ENCODE measurements at places on chromosomes 12 and 14.

DNA sequence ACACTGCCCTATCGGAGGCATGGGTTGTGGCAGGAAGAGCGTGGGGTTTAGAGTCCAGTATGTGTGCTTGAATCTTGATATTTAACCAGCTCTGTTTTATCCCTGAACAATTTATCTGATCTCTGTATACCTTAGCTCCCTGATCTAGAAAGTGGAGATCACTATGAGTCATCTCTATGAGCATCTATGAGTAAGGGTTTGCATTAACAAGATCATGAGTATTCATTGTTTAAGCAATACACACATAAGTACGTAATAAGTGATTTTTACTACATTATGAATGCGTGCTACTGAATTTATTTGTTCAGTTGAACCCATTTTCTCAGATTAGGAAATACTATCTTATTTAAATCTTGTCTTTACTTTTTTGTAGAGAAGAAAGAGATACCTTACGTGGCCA, 49.4 kb downstream of the GPATCH2L start:
- DNase-seq, result no peak

GRCh38 chr12:126163984-126164383, 1098.7 kb downstream of the AACS start:
- no peak for DNase-seq

GRCh38 chr14:52650774-52651173, 44.6 kb downstream of the ERO1A start:
- no peak for DNase-seq

DNA sequence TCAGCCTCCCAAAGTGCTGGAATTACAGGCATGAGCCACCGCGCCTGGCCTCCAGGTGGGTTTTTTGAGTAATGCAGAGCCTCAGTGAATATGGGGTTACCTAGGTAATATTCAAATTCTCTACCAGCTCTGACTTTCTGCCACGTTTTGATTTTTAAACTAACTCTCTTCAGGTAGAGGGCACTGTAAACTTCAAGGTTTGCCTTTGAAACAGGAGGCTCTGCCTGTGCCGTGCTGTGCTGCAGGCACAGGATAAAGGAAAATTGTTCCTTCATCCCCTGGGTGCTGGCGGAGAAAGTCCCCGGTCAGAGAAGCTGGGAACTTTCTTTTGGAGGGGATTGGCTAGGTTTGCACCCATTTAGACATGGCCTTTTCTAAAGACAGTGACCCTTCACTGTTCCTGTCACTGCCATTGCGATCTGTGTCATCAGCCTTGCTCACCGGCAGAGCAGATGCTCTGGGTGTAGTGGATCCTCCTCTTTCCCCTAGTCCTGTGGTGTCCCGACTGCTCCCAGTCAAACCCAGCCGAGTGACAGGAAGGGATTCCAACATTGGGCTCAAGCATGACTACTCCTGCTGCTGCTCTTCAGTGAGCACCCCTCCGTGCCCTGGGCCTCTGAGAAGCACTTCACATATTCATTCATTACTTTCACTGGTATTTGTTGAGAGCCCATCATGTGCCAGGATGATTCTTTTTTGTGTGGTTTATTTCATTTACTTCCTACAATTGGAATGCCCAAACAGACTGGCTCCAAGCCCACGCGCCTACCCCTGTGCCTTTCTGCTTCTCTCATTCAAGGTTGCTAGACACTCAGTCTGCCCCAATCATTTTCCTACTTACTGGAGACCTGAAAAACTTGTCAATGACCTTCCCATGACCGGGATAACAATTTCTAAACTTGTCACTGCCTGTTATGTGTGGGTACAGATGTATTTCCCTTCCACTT, 103.6 kb downstream of the TMEM30B start:
- DNase-seq, result no peak

GRCh38 chr14:57831981-57832380, 33.9 kb downstream of the SLC35F4 start:
- DNase-seq, result no peak

- DNase-seq, result no peak
These were observed 91.8 kb downstream of the RCOR1 start for GRCh38 chr14:102684298-102684663.

- no peak for DNase-seq
These were observed 287.0 kb upstream of the FKBP4 start for GRCh38 chr12:2507814-2508213.

- no peak for DNase-seq
These were observed 67.1 kb downstream of the IFNG-AS1 start for GRCh38 chr12:68056300-68056699.

- DNase-seq, result no peak
These were observed 77.0 kb upstream of the GRIP1 start for GRCh38 chr12:66755727-66756395.

DNA sequence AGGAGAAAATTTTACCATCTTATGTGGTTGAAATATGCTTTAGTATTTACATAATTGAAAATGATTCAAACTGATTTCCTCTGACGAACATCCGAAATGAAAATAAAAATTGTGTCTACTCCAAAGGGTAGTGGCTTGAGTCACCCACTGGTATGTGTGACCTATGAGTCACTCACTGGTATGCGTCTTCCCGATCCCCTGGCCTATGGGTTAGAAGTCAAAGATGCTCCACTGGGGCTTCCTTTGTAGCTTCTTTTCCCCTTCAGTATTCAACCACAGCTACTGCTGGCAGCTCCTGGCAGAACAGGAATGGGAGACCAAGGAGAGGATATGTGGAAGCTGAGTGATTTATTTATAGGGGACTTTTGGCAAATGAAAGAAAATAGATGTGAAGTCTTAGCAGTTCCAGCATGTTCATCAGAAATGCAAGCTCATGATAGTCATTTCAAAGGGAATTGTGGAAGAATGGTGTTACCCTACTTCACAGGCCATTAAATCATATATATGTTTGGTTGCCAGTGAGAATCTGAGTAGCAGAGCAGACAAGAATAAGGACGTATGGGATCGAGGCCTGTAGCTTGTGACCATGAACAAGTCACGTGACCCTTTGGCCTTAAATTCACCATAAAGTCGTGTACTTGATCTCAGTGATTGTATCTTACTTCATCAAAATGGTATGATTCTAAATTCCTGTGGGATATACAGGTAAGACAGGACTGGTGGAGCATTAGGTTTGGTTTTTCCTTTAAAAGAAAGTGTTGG, 108.3 kb downstream of the CRADD start:
- DNase-seq, result peak; percentile 45

DNA sequence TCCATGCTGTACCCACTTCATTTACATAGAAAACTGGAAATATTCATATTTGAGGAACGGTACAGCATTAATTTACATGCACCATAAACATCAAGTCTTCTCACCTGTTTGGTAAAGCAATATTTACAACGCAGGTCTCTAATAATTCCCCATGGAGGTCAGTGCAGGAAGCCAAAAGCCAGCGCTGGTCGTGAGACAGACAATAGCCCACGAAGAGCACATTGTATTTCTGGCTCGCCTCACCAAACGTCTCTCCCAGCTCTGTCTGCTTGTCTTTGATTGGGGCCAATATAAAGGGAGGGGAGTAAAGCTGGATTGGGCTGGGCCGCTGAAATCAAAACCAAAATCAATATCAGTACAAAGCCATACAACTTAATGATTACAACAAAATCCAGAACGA, 302.1 kb downstream of the MED13L start:
- no peak for DNase-seq

- peak; percentile 18 for DNase-seq
These were observed 9.0 kb upstream of the FKBP11 start for GRCh38 chr12:48934312-48934706.

DNA sequence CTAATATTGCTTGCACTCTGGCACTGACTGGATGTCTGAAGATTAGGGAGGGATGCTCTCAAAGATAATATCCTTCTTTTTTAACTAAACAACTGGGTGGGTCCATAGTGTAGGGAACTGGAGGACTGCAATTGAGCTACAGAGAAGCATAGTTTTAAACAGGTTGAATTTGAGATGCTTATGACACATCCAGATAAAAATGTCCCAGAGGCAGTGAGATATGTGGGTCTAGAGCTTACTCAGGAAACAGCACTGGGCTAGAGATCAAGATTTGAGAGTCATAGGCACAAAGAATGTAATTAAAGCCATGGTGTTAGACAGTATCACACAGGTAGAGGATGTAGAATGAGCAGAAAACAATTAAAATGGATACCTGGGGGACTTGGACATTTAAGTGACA, 198.4 kb downstream of the NELL2 start:
- DNase-seq, result no peak

GRCh38 chr12:80861641-80862378, 75.9 kb downstream of the LIN7A start:
- DNase-seq, result no peak

DNA sequence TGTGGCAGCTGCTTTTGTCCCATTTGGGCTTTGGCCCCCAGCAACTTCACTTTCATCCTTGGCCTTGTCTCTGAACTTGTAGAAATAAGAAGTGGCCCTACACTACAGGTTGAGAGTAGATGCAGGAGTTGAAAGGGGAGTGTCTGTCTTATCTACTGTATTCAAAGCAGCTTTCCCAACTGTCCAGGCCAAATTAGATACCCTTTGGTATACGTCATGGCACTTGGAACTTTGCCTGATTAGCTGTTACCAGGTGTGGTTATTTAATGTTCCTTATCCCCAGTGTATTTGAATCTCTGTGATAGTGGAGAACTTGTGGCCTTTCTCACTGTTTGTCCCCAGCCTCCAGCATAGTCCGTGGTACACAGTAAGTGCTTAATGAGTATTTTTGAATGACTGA, 33.5 kb downstream of the SUDS3 start:
- DNase-seq, result no peak

DNA sequence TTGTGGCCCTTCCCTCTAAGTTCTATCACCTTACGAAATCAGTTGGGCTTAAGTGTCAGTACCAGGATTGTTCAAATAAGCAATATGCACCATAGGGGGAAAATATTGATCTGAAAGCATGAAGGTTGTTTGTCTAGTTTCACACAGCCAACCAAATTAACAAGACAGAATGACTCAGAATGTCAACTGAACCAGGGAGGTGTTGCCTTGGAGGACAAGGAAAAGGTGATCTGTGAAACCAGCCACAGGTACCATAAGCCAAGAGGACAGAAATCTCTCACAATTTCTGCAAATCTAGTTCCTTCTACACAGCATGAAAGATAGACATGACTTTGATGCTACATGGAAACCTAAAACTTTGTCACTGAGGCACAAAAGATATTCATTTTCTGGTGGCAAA, 297.9 kb downstream of the BCL11B start:
- no peak for DNase-seq

DNA sequence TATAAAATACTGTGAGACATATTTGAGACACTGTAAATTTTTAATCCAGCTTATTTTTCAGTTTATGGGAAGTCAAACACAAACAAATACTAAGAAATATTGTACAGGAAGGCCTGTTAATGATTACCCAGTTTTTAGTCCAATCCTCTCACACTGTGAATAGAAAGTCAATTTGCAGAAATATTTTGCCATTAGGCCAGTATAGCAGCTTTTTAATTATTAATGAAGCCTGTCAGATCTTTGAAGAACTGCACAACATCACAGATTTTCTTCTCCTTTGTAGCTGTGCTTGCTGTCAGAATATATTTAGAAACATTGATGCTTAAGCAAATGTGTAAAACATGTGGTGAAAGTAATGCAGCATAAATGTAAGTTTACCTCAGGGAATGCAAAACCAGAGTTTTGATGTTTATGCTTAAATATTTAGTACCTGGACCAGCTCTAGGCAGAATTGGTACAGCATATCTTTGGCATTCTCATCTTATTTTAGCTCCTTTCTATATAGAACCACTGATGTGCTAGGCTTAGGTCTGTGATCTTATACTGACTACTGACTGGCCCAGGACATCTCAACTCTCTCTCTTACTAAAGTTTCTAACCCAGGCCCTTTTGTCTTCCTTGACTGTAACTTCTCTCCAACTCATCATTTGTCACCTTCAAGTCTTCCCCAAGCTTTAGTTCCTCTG, 230.8 kb upstream of the NAV3 start:
- DNase-seq, result no peak

DNA sequence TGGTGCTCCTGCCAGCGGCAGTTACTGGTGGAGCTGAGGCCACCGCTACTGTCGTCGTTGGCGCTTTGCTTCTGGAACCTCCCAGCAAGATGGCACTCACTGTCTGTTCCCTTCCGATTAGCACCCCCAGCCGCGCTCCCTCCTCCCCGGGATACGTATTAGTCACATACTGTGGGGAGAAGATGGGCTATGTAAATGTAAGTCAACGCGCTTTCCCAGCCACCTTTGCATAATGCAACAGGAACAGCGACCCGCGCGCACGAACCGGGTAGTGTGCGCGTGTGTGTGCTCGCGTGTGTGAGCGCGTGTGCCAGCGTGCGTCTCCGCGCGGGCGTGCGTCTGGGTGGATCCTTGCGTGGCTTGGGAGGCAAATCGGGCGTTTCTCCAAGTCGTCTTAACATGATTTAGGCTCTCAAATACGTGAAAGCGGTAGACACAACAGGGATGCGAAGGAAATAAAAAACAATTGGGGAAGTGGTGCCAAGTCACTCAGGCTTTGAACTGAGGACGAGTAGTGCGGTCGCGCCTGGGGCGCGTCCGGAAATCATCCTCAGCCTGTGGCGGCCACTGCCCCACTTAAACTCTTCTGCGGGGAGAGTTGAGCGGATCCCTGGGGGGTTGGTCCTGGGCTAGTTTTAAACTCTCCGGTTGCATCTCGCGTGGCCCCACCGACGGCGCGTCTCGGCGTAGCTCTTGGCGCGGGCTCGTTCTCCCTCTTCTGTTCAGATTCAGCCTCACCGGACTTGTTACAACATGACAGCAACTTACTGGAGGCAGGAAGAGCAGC, 1.8 kb downstream of the FLRT2 start:
- DNase-seq, result no peak

DNA sequence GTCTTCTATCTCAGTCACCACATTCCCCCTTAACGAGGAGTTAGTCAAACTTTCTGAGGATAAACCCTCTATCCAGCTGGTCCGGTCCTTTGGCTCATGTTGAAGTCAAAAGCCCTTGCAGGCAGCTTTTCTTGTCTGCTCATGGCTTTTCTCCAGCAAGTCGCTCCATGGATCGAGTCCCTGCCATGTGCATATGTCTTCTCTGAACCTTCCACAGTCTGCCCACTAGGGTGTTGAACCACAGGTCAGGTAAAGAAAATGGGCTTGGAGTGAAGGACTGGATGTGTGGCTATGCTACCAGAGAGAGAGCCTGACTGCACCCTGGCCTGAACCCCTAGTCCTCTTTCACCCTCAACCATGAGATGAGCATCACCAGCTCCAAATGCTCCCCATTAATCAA, 22.8 kb downstream of the C14orf132 start:
- DNase-seq, result no peak

DNA sequence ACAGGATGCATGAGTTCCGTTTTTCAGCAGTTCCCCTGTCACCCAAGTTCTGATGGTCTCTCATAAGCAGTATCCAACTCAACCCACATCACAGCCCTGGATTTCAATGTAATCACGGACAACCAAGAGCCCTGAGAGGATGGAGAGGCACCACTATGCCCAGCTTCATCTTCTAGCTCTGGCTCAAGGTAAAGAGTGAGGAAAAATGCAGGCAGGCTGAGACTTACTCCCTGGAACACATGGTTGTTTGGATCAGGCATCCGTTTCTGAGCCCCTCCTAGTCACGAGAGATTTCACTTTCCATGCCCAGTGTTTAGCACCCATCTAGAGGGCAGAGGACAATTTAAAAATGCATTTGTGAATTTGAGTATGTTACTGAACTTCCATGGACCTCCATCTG, 45.0 kb downstream of the ANO2 start:
- DNase-seq, result no peak
